HepG2 (cell line): ENCODE measurements at places on chromosomes 12 and 14.

DNA sequence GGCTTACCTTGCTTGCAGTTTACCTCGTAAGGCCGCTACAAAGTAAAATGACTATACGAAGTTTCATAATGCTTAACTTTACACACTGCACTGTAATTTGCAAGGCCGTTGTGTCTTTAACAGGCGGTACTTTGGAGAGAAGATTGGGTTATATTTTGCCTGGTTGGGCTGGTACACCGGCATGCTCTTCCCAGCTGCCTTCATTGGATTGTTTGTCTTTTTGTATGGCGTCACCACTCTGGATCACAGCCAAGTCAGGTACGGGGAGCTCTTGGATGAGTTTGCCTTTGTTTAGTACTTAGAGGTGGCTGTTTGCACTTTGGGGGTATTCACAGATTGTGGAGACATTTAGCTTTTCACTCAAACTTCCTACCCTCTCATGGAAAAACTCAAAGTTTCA is 167.8 kb downstream of the SLC5A8 start:
- H3K36me3 ChIP-seq = no peaks in the 10 kb centered on the region
- H3K27ac ChIP-seq = no peak overlapping the region
- no peaks in the 10 kb centered on the region for H3K4me1 ChIP-seq
- no peak overlapping the region for H3K4me3 ChIP-seq

DNA sequence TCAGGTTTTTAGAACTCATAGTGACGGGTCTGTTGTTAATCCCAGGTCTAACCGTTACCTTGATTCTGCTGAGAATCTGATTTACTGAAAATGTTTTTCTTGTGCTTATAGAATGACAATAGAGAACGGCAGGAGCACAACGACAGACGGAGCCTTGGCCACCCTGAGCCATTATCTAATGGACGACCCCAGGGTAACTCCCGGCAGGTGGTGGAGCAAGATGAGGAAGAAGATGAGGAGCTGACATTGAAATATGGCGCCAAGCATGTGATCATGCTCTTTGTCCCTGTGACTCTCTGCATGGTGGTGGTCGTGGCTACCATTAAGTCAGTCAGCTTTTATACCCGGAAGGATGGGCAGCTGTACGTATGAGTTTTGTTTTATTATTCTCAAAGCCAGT is 34.4 kb downstream of the PSEN1 start:
- DNase-seq = no peak
- no peak overlapping the region for H3K4me3 ChIP-seq
- no peaks in the 10 kb centered on the region for H3K4me1 ChIP-seq
- peaks cover 46% of the 10 kb centered on the region for H3K36me3 ChIP-seq
- no peaks in the 10 kb centered on the region for H3K27me3 ChIP-seq

GRCh38 chr12:43861840-43862150 is 25.9 kb downstream of the TMEM117 start:
- H3K4me1 ChIP-seq = no peaks in the 10 kb centered on the region
- H3K27ac ChIP-seq = no peak overlapping the region
- no peak for DNase-seq
- no peaks in the 10 kb centered on the region for H3K36me3 ChIP-seq
- H3K4me3 ChIP-seq = no peak overlapping the region
- H3K27me3 ChIP-seq = no peaks in the 10 kb centered on the region

DNA sequence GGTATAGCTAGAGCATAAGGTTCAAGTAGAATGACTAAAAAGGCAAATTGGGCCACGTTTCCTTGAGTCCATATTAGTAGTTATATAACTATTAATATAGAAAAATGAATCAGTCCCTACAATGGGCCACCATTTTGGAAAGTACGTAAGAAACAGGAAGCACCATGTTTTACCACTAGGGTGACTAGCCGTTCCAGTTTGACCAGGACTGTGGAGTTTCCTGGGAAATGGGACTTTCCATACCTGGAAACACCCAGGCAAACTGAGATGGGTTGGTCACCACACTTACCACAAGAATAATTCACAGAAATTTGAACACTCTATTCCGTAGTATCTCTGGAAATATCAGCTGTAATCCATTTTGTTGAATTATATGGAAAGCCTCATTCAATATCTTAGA is 2.1 kb upstream of the MAGOHB start:
- no peaks in the 10 kb centered on the region for H3K27me3 ChIP-seq
- peaks cover 18% of the 10 kb centered on the region for H3K4me1 ChIP-seq
- H3K4me3 ChIP-seq = no peak overlapping the region
- no peaks in the 10 kb centered on the region for H3K36me3 ChIP-seq
